Natural killer cell treated with Interleukin-12 subunit alpha and Interleukin-12 subunit beta and Interleukin-15 and Interleukin-18, amount 100 ng/mL, for 72 hours (primary cell): ENCODE measurements at places on chromosomes 3 and 15.

DNA sequence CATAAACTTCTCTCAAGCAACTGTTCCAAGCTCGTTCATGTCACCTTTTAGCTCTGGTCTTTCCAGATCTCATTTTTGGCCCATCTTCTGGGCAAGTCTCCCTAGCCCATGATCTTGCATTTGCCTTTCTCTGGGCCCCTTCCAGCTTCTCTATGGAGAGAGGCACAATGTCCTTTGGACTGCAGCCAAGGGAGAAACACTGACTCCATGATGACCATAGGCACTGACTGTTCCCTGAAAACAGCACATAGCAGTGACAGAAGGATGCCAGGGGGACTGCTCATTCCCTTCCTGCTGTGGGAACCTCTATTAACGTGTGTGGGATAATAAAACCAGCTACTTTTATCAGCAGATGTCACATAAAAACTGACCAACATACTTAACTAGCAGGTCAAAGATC is 60.3 kb downstream of the STRIT1 start:
- DNase-seq = no peak

- no peak for DNase-seq
Measured at GRCh38 chr3:105876780-105877327, 8.0 kb upstream of the CBLB start.

DNA sequence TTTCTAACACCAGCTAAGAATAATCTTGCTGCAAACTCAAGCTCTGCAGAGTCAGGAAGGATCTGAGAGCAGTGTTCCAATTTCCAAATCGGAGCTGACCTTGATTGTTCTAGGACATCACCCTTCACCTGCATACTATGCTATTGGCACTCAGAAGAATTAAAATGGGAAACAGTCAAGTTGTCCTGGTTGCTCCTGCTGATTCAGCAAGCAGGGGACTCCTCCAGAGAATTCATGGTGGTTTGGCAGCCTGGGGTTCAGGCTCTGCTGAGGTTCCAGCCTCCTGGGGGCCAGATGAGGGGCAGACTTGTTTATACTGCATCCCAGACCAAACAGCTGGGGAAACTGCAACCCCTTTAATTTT is 213.7 kb upstream of the ADAMTS9 start:
- DNase-seq = no peak

GRCh38 chr3:170724599-170725280 is 138.9 kb upstream of the SLC7A14 start:
- DNase-seq = no peak

GRCh38 chr3:39638301-39638700 is 170.8 kb downstream of the MOBP start:
- DNase-seq = no peak

DNA sequence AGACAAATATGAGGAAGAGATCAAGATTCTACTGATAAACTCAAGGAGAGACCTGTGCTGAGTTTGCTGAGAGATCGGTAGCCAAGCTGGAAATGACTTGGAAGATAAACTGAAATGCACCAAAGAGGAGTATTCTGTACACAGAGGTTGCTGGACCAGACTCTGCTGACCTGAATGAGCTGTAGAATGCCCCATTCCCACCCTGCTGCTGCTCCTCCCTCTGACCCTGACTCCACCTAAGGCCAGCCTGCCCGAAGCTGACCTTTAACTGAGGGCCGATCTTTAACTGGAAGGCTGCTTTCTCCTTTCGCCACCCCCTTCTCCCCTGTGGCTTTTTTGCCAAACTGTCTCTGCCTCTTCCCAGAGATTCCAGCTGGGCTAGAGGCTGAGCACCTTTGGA is 34.6 kb downstream of the CDIN1 start:
- DNase-seq = no peak

DNA sequence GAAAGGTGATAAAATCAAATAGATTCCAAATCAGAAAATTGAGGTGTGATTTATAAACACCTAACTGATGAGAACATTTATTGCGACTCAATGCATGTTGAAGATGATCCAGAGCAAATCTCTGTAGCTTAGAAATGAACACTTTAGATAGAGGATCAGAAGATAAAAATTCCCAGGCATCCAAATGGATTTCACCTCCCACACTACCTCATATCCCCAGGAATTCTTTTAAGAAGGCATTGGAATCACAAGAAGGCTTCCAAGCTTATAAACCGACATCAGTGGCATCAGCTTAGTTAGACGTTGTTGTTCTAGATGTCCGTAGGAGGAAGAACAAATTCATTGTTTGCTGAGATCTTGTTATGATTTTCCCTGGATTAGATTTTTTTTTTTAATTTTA is 154.4 kb downstream of the EBLN2 start:
- DNase-seq = no peak

DNA sequence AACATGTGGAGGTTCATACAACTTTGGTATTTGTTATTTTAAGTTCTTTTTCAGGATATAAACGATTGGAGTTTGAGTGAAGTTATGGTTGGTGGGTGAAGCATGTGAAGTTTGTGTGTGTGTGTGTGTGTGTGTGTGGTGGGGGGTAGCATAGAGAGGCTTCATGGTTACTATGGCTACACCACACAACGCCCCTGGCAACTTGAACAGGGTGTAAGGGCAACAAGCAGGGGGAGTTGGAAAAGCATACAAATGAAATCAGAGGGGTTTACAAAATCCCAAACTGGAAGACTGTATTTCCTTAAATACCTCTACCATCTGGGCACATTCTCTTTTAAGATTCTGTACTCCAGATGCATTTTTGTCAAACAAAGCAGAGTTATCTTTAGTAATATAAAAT is 207.5 kb downstream of the SV2B start:
- no peak for DNase-seq

GRCh38 chr3:32274306-32274705 is 35.8 kb downstream of the CMTM8 start:
- no peak for DNase-seq

- DNase-seq = no peak
Measured at GRCh38 chr15:96331144-96331944, 844 bp downstream of the NR2F2 start.

- DNase-seq = no peak
Measured at GRCh38 chr3:176951144-176951543, 246.1 kb downstream of the TBL1XR1 start.

DNA sequence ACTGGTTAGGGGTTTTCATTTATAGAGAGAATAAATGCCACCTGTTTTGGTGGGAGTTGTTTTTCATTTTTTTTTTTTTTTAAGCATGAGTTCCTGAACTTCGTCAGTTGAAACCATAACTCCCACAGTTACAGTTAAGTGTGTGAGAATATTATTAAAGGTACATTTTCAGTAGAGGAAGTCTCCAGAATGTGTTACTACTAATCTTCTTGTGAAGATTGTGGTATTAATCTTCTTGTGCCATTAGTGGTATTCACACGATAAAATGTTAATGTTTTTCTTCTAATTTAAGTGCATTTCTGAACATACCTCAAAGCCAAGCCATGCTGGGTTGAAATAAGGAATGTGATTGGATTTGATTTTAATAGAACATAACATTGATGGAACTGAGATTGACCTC is 437.9 kb upstream of the GOLIM4 start:
- no peak for DNase-seq

- DNase-seq = no peak
Measured at GRCh38 chr3:117226932-117227331, 517.4 kb downstream of the TUSC7 start.

- no peak for DNase-seq
Measured at GRCh38 chr3:52615166-52615565, 70.5 kb downstream of the PBRM1 start.

DNA sequence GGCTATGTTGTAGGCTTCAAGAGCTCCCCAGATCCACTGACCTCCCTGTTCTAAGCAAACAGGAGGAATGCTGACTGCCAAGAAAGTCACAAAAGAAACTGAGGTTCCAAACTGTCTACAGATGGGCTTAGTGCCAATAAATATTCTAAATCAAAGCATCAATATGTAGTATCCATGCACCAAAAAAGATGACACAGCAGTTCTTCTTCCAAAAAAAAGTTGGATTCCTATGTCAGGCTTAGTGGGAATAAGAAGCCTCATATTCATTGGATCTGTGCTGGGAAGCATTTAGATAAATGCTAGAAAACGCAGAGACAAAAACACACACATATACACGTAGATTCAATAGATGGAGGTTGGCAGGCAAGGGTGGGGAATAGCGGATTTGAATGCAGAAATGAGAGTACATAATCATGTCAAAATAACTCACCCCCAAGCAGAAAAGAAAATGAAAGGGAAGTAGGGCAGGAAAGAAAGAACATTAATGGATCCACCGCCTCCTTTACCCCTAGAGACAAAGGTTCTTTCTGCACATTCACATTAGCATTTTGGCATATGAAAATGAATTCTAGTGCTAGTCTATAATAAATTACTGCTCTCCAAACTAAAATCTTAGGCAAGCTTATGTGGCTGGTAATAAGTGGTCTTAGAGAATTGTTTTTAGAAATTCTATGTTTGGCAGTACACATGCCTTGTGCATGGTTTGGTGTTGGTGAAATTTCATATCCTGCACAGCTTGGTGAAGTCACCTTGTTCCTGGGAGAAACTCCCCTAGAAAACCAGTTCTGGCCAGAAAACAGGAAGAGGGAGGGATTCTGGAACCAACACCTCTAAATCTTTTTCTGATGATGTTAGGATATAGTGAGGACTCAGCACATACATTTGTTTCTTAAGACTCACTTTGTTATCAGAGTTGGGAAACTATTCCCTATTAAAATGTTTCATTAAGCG is 283.4 kb downstream of the LSAMP start:
- no peak for DNase-seq

DNA sequence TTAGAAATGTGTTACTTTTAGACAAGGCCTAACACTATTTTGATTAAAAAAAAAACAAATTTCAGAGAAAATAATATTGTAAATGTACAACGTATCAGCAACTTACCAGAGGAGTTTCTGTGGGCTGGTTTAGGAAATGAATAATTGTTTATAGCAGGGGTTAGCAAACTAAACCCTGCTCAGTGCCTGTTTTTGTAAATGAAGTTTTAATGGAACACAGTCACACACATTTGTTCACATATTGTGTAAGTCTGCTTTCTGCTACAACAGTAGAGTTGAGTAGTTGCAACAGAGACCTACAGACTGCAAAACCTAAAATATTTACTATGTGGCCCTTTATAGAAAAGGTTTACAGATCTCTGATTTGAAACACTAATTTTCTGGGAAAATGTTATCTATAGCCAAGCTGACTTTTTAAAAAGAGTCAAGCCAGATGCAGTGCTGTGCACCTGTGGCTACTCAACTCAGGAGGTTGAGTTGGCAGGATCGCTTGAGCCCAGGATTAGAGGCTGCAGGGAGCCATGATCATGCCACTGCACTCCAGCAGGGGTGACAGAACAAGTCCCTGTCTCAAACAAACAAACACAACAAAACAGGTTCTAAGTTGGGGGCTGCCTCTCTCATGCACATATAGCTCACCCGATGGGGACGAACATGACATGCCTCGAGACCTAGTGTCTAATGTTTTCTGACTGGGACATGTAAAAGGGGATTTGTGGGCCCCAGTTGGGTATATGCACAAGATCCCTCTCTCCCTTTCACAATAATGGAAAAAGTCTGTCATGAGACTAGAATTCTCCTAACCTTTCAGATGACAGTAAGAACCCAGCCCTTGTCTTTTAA is 182.5 kb downstream of the TNIK start:
- DNase-seq = no peak

DNA sequence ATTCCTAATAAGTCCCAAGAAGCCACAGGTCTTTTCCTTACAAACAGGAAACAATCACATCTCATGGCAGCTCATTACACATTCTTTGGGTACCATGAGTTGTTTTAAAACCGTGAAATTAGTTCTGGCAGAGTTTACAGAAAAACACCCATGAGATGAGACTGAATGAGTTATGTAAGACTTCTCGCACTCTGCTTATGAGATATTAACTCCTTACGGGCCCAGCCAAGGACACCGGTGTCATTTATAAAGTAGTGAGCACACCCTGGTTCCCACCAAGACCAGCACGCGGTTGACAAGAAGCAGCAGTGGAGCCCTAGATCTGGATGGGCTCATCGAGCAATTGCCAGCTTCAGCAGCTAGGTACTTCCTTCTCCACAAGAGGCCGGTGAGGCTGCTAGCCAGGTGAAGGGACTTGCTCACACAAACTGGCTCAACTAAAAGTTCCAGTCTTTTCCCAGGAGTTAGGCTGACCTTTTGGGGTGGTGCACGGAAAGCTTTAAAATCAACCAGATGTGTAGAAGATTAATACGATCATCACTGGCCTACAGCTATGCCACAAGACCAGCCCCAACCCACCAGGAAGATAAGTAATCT is 318.6 kb upstream of the ICE2 start:
- no peak for DNase-seq

GRCh38 chr3:71725271-71725991 is at the start of gene EIF4E3:
TSS of gene EIF4E3 (minus strand) at chr3:71725402. CDS start at chr3:71725367, 35 bp downstream.
- peak; percentile 68 for DNase-seq

DNA sequence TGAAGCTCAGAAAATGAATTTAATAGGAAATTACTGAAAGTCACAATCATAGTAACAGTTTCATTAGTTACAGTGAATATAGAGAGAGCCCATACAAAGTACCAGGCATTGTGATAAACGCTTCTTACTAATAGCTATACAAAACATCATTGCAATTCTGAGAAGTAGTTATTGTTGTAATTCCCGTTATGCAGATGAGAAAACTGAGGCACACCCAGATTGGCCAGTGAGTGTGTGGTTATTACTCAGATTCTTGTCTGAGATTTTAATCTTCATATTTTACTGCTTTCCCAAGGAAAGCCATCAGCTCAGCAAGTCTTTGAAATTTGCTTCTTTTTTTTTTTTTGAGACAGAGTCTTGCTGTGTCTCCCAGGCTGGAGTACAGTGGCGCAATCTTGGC is 14.3 kb downstream of the FLNB start:
- DNase-seq = no peak

- no peak for DNase-seq
Measured at GRCh38 chr3:96007650-96008195, 806.7 kb upstream of the EPHA6 start.

DNA sequence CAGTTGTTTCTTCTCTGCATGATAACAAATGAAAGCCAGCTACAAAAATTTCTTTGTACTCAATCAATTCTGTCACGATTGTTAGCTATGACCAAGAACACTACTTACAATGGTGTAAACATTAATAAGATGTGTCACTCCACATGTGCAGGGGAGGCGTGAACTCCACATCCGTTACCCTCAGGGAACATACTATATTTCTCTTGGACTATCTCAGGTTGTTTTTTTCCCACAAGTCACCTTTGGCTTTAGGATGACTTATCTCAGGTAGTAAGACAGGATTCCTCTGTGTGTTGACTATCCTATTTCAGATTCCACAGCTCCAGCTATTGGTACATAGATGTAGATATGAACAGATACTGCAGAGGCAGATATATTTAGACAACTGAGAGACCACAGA is 423.3 kb upstream of the GRM7 start:
- DNase-seq = no peak
